AG20443 (cell line): ENCODE measurements at places on chromosomes 7 and 10.
A peak's percentile ranks its signal among the peaks of the same experiment; 100 is the strongest.

- DNase-seq = no peak
Observed at GRCh38 chr7:158016180-158017097, 571.2 kb downstream of the PTPRN2 start.

GRCh38 chr7:98174334-98175259 is 36.6 kb upstream of the BHLHA15 start:
- no peak for DNase-seq

- DNase-seq = no peak
Observed at GRCh38 chr7:123715198-123715597, 33.6 kb downstream of the WASL start.

DNA sequence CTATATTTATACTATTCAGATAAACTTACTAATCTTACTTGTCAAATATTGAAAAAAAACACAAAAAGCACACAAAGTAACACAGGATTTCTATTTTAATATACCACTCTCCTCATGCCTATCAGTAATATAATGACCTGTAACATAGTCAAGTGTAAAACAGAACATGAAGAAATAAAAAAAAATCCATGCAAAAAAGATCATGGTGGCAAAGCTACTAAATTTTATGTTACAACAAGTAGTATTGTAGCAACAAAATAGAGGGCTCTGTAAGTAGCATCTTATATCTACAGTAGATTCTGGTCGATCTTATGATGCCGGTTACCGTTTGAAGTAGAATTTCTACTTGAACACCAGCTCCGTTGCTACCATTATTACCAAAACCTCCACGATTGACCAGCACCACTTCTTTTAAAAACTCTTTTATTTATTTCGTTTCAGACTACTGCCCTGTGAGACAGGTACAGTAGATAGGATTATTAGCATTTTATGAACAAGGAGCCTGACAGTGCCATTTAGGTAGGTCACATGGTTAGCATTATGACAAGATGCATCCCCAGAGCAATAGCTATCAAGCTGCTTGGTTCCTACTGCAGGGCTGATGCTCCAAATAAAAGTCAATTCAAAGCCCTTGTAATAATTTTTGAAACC is 2.1 kb downstream of the CPED1 start:
- DNase-seq = no peak

DNA sequence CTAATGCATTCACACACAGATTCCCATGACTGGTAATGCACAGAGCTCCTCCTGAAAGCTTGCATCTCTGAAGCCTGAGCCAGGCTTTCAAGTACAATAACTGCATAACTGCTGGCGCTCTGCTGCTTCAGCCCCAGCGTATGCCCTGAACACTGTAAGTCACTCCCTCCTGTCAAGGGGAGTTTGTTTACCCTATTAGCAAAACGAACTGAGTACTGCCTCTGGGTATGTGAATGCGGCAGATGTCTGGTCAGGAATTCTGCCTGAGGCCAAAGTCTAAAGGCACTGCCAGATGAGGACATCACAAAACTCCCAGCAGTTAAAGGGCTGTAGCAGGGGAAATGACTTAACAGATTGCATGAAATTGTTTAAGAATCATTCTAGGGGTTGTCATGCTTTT is 97.7 kb downstream of the NRCAM start:
- DNase-seq = peak; percentile 60

DNA sequence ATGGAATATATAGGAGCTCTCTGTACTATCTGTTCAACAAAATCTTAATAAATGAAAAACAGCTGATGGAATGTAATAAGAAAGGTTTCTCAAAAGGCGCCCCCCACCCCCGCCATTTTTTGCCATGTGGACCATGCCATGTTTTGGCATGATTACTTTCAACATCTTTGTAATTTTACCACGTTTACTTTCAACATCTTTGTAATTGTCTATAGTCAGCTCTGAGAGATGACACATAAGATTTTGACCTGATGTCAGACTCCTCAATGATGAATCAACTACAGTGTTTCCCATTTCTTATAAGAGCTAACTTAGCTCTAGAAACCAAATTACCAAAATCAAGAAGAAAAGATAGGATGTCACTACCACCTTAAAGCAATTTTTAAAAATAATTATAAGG is 144.9 kb upstream of the AHR start:
- DNase-seq = no peak

GRCh38 chr7:79096361-79096805 is 357.1 kb downstream of the MAGI2 start:
- DNase-seq = peak; percentile 12

- DNase-seq = no peak
Observed at GRCh38 chr10:86663046-86663345, 5.3 kb upstream of the LDB3 start.

DNA sequence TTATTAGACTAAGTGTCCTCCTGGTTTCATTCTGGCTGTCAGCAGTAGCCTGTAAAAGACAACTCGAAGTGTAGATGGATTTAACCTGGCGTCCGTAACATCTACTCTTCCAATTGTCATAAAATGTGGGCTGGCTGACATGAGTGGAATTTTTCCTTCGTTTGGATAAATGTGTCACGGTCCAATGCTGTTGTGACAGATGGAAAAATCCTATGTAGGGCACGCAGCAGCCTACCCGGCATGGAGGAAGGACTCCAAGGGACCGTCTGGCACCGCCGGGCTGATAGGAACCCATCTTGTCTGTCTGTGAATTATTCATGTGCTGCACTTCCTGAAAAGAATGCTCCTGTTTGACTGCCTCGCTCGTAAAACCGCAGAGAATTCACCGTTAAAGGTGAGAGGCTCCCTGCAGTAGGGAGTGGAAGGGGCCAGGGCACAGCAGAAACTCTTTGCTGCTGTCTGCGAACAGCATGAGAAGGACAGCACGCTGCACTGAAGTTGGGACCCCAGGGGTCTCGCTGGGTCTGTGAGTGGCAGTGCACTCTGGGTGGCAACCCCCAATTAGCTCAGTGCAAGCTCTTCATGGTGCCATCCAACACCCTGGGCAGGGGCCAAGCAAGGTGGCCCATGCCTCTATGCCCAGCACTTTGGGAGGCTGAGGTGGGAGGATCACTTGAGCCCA is 1.6 kb upstream of the ORAI2 start:
- DNase-seq = no peak

- no peak for DNase-seq
Observed at GRCh38 chr7:47946581-47947354, 1.5 kb downstream of the PKD1L1 start.

GRCh38 chr10:129135624-129136023 is 331.4 kb upstream of the MGMT start:
- DNase-seq = no peak

DNA sequence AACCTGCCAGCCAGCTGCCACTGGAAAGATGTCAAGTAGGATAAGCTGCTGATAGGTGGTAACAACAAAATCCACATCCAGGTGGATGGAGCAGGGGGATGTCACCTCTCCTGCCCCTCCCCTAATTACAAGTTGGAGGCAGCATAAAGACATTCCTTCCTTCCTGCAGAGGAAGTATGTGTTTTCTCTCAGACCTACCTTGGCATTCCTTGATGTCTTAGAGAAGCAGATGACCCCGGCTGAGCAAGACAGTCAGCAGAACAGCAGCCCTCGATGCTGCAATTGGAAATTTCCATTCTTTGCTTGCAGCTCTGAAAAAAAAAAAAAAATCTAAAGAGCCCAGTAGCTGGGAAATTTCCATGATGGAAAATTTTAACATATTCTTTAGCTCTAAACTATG is 137.5 kb upstream of the MKLN1 start:
- peak; percentile 30 for DNase-seq

DNA sequence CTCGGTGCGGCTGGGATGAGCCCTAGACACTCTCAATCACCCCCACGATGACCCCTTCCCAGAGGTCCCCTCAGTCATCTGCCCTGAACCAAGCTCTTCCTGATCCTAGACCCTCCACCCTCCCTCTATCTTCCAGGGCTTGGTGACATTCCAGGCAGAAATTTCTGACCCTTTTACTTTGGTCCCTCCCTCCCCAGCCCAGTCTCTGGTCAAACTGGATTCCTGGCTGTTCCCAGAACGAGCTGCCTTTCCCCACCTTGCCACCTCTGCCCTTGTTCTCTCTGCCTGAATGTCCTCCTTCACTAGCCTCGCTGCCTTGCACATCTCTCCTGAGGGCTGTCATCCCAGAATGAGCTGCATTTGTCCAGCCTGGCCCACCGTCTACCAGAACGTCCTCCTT is 1.3 kb upstream of the CLDN4 start:
- DNase-seq = no peak

DNA sequence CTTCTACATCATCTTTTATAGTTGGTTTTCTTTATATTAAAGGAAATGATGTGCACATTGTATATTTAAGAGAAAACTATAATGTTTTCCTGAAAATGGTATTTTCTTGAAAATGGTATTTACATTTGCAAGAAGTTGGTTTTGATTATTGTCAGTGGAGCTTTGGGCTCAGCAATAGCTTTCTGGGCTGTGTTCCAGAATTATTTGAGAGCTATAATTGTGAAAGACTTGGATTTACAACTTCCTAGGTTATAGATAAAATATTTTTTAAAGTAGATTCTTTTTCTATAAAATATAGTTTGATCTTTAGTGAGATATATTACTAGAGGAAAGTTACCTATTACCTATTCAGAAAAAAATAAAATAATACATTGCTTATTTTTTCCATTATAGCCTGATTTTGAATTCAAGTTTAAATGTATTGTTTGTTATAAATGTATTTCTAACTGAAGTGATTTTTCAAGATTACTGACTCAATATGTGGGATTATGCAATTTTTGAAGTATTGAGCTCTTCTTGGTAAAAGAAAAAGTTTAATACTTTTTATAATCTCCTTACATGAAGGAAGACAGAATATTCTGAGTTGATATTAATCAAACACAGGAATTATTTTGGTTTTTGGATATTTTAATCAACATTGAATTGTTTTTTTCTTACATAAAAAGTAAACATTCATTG is 20.2 kb downstream of the GNAI1 start:
- no peak for DNase-seq

- DNase-seq = no peak
Observed at GRCh38 chr10:126102636-126103035, 206.3 kb downstream of the FANK1 start.

- no peak for DNase-seq
Observed at GRCh38 chr7:151060113-151060415, 675 bp downstream of the SLC4A2 start.

- DNase-seq = no peak
Observed at GRCh38 chr10:34670081-34670480, 145.0 kb downstream of the PARD3 start.

GRCh38 chr10:67695555-67695954 is 440 bp downstream of the CTNNA3 start:
- no peak for DNase-seq

DNA sequence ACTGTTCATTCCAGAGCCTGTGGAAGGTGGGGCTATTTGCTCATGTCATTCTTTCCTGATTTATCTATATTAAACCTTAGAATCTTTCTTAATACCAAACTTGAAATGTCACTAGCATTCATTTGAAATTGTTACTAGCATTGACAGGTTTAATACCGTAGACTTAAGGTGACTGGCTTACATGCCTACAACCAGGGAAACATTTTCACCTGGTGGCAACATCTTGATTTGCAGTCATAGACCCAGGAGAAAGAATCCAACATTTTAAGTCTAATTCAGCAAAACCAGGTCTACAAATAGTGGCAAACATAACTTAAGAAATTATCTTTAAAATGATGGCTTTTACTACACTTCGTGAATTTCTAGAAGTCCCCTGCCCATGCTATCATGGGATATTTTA is 353.7 kb downstream of the HTR7 start:
- DNase-seq = no peak

GRCh38 chr7:25500393-25500921 is 272.2 kb upstream of the NPVF start:
- no peak for DNase-seq

GRCh38 chr7:152035817-152036216 is 10.3 kb downstream of the GALNT11 start:
- DNase-seq = no peak

DNA sequence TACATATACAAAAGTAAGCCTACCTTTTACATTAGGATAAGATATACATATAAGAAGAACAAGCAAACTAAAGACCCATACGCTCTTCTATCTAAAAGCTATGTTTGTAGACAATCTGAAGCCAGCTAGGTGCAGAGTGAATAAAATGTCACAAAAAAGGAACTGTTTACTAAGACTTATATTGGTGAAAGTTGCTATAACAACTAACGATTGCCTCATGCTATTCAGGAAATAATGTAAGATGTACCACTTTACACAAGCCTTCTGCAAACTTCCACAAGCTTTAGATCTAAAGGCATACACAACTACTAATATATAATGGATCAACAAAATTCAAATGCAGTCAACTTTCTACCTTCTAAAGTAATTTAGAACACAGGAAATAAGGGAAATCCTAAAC is 175.1 kb downstream of the SRPK2 start:
- DNase-seq = no peak

GRCh38 chr10:12455766-12456165 is 106.4 kb downstream of the CAMK1D start:
- DNase-seq = no peak

DNA sequence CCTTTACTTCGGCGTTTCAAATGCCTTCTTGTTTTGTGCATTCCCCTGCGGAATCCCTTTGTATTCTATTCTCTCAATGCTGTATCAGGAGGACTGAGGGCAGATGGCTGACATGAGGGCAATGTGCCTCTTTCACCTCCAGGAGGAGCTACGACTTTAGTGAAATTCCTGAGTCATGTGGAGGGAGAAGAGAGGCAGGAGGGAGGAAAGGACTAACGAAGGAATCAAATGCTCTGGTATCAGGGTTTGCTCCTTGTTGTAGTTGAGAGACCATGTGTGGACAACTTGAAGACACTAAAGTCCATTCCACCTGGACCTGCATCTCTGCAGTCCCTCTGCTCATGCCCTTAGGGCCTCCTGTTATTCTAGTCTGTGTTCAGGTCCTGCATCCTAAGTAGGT is 40.2 kb upstream of the PRSS58 start:
- DNase-seq = no peak

DNA sequence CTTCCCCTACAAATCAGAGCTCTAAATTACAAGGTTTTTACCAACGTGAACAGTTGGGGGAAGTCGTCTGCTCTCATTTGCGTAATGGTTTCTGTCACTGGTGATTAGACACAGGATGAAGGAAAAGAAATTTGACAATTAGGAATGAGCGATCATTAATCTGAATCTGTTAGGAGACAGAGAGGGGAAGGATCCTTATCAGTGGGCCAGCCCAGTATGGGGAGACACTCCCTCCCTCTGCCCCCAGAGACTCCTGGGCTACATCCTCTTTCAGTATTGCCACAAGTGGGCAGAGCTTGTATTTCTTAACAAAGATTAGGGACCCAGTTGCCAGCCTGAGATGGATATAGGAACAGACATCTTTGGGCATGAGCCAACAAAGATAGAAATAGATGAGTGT is 15.5 kb downstream of the HIF1AN start:
- no peak for DNase-seq

DNA sequence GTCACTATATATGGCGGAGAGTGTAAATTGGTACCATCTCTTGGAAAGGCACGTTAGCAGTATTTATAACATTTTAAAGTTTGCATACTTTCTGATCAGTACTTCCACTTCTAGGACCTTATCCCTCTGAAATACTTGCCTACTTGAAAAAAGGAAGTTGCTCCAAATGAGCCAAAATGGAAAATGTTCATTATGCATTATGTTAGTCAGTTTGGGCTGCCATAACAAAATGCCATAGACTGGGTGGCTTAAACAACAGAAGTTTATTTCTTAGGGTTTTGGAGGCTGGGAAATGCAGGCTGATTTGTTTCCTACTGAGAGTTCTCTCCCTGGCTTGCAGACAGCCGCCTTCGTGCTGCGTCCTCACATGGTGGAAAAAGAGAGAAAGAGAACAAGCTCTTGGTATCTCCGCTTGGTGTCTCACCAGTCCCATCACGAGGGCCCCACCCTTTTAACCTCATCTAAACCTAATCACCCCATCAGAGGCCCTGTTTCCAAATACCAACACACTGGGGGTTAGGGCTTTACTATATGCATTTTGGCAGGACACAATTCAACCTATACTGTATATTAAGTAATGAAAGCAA is 6.9 kb downstream of the SNX10 start:
- no peak for DNase-seq
